Stimulated activated CD4-positive, alpha-beta T cell treated with anti-CD3 and anti-CD28 coated beads, Interleukin-1b, Interleukin-23, amount 100 ng/mL, for 1 hour (primary cell): ENCODE measurements at places on chromosomes 1 and 21.

DNA sequence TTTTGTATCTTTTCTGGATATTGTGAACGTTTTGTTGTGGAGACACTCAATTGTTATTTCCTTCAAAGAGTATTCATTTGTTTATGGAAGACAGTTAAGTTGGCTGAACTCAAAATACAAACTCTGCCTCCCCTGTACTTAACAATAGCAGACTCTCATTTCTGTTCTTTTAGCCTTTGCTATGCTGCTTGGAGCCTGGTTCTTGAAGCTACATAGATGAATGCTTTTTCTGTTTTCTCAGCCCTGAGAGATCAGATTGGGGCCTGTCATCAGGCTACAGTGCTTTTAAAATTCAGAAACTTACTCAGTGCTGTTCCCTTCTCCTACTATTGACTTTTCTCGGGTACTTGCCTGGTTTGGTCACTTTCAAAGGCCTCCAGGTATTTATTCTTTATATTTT, 215.7 kb upstream of the LYPLAL1 start:
- no peak for DNase-seq

DNA sequence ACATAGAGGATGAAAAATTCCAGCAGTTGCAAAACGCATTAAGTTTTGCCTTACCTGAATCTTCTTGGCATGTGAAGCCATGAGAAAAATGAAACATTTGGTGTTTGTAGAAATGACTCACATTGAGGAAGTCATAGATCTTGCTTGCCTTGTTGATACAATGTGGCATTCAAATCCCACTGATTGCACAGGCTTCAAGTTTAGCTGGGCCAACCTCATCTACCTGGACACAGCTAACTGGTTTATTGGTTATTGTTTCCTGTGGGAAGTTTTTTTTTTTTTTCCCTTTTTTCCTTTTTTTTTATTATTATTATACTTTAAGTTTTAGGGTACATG, 168.9 kb upstream of the C21orf91 start:
- no peak for DNase-seq

GRCh38 chr1:84271441-84272151, 29.9 kb upstream of the SAMD13 start:
- no peak for DNase-seq

DNA sequence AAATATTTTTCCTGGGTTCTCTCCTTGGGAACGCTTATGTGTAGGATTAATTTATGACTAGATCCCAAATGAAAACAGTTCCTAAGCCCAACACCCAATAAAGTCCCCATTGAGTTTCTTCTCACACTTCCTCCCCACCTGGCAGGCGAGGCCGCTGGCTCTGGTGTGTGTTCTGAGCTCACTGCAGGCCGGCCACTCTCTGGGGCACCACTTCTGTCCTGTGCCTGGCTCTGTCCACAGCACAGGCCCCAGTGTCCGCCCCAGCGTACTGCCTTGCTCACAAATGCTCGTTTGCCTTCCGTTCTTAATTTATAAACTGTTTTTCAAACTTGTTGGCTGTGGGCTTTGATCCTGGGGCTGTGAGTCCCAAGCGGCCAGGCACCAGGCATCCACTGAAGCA, 90.6 kb downstream of the TLR5 start:
- no peak for DNase-seq

- no peak for DNase-seq
Observed at GRCh38 chr1:211842518-211842917, 12.0 kb upstream of the LPGAT1 start.
